Activated CD8-positive, alpha-beta memory T cell treated with anti-CD3 and anti-CD28 coated beads, Interleukin-2, amount 50 U/mL, for 4 hours (primary cell): ENCODE measurements at places on chromosomes 13 and 19.
A peak's percentile ranks its signal among the peaks of the same experiment; 100 is the strongest.

DNA sequence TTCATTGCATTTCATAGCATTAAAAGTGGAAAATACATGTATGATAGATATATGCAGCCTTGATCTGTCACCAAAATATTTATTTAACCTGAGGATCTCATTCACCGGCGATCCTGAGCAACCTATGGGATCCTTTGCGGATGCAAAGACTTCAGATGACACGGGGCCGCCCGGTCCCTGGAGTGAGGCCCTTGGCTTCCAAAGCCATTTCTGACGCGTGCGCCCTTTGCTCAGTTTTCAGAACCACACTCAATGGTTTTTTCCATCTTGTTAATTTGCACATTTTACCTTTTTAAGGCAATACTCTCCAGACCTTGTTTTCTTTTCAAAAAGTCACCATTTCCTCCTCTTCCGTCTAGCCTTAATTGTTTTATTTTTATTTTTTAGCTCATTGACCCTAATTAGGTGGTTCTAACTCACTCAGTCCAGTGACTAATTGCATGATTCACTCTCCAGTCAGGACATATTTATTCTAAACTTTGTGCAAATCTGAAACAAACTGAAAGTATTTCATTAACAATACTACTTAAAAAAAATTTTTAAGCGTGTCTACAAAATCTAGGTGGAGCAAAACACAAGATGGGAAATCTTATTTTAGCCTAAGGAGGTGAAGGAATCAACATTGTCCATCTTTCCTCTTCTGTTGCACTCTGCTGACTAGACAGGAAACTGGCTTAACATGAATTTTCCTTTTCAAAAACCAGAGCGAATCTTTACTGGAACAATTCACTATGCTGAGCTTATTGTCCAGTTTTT, 47.9 kb downstream of the COL4A1 start:
- no peak for DNase-seq

DNA sequence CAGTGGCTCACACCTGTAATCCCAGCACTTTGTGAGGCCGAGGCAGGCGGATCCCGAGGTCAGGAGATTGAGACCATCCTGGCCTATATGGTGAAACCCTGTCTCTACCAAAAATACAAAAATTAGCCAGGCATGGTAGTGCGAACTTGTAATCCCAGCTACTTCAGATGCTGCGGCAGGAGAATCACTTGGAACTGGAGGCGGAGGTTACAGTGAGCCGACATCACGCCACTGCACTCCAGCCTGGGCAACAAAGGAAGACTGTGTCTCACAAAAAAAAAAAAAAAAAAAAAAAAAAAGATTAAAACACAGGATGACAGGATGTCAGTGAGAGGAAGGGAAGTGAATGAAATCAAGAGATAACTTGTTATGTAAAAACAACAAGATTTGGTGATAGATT, 1158.5 kb downstream of the PCDH9 start:
- DNase-seq, result no peak

- DNase-seq, result no peak
Observed at GRCh38 chr13:32889986-32890565, 126.1 kb upstream of the KL start.

- no peak for DNase-seq
Observed at GRCh38 chr13:35782793-35783192, 306.3 kb upstream of the MAB21L1 start.

GRCh38 chr19:33826521-33826920, 29.9 kb downstream of the KCTD15 start:
- no peak for DNase-seq

GRCh38 chr19:57241176-57241575, 744 bp downstream of the ZNF805 start:
- DNase-seq, result no peak

GRCh38 chr19:4452230-4452990, 5.2 kb downstream of the UBXN6 start:
- no peak for DNase-seq

DNA sequence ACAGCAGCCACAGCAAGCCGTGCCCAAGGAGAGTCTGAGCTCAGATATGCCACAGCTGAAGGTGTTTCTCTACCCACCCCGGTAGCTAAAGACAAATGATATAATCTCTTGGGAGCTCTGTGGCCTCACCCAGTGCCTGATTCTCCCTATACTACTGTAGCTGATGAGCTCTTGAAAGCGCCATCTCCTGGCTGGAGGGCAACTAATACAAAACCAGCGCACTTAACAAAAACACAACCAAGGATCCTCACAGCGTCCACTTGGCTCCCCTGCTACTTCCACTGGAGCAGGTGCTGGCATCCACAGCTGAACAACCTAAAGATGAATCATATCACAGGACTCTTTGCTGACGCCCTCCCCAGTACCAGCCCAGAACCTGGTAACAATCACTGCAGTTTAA, 1212.0 kb downstream of the PCDH17 start:
- DNase-seq, result no peak

DNA sequence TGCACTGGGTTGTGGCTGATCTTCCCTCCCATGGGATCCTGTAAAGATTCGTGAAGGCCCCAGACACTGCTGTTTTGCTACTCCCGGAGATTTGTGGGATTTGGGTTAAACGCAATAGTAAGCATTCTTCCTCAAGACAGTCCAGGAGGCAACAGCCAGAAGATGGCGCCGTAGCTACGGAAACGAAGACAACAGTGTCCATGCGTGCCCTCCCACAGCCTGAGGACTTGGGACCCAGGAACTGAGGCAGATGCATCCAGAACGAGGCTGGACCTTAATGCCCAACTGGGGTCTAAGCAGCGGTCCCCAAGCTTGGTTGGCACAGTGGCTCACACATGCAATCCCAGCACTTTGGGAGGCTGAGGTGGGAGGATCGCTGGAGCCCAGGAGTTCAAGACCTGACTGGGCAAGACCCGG, 57.6 kb upstream of the ZNF507 start:
- DNase-seq, result no peak

GRCh38 chr13:99056381-99057014, 78.6 kb upstream of the DOCK9 start:
- DNase-seq, result no peak

GRCh38 chr13:72643311-72643989, 84.0 kb downstream of the MZT1 start:
- peak; percentile 43 for DNase-seq

DNA sequence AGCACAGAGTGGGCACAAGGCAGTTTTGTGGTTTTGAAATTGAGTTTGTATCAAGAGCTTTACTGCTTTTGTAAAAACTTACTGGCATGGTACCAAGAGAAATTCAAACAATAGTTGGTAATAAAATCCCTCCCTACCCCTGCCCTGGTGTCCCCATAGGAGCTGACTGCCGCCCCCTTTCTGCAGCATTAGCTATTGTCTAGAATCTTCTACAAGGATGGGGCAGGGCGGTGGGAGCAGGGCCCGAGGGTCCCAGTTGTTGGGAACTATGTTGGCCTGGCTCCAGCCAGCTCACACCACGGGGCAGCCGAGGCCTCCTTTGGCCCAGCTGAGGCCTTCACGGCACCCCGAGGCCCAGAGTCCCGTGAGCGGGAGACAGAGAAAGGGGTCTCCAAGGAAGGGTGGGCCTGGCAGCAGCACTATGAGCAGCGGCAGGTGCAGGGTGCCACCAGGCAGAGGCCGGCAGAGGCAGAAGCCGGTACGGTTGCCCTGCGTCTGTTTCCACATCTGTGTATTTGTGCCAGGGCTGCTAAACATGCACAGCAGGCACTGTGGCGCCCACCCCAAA, 57.9 kb downstream of the KDM4B start:
- DNase-seq, result no peak

DNA sequence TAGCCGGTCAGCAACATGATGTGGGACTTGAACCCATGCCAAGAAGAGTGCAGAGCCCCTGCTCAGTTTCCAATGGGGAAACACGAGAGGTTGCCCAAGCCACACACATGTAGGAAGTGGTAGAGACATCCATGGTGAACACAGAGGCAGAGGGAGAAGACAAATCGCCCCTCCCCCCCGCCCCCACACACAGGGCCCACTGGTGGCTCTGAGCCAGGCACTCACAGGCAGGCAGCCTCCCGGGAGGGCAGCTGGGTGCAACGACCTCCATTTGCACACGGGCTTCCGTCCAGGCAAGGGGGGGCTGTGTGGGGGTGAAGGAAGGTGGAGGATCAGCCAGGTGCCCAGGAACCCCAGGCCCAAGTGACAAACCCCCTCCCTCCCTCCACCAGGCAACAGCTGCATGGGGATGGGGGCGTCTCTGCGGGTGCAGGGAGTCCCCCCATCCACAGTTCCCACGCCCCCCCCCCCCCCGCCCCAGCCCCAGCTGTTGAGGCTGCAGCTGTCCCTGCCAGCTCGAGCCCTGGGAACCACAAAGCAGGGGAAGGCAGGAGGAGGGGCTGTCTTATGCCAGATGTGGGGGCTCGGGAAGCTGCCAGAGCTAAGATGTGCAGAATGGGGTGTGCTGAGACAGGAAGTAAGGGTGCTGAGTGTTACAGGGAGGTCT, 3.4 kb downstream of the NOTCH3 start:
- DNase-seq, result no peak

DNA sequence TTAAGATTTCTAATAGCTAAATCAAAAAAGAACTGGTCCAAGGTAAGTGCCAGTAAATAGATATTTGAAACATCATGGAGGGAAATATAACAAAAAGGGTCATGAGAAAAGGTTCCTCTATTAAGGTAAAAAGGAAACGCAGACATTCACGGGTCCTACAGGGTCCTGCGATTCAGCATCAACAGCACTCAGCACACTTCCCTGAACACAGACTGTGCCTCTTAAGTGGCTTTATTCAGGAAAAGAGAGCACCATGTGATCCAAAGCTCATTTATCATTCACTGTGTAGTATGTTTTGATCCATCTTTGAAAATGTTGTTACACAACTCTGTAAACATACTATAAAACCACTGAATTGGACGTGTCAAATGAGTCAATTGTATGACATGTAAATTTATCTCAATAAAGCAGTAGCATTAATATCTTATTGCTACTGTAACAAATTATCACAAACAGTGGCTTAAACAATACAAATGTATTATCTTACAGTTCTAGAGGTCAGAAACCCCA, 33.7 kb downstream of the CRYL1 start:
- DNase-seq, result no peak

DNA sequence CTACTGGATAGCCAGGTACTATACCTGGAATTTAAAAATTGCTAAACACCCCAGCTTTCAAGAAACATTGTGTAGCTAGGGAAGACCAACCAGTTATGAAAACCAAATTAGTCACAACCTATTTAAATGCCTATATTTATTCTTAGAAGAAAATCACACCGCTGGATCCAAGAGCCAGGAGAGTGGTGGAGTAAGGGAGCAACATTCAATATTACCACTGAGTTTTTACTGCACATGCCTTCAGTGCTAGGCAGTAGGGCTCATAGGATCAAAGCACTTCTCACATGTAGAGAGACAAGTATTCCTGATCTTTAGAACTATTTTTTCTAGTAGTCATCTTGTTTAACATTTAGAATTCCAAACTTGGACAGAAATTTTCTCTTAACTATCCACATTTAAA, 11.2 kb downstream of the ITM2B start:
- no peak for DNase-seq

DNA sequence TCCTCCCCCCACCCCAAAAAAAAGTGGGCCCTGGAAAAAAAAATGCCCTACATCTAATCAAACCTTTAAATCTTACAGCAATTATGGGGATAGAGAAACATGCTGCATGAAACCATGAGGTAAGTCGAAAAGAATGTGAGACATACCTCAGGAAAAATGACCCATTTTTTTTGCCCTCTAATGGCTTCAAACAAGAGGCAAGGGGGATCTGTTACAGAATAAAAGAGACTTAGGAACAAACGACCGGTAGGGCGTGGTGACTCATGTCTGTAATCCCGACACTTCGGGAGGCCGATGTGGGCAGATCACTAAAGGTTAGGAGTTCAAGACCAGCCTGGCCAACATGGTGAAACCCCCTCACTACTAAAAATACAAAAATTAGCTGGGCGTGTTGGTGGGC, 8.4 kb downstream of the RGL3 start:
- DNase-seq, result no peak

GRCh38 chr19:6108721-6109633, 1.3 kb downstream of the RFX2 start:
- peak; percentile 77 for DNase-seq

DNA sequence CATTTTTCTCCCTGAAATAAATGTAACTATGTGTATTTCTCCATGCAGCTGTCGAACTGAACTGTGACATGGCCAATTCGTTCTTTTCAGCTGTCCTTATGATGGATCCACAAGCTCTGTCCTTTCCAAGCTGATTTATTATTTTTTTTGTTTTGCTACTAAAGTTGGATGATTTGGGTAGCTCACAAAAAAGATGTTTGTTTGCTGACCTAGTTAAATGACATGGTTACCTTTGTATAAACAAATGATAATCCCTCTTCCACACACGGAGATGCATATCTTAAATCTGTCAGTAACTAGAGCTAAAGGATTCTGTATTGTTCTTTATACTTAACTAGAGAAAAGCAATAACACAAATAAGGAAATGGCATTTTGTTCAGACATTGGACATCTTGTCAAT, 884.3 kb upstream of the PCDH20 start:
- no peak for DNase-seq

- DNase-seq, result no peak
Observed at GRCh38 chr13:28490061-28490460, 4.9 kb downstream of the FLT1 start.

DNA sequence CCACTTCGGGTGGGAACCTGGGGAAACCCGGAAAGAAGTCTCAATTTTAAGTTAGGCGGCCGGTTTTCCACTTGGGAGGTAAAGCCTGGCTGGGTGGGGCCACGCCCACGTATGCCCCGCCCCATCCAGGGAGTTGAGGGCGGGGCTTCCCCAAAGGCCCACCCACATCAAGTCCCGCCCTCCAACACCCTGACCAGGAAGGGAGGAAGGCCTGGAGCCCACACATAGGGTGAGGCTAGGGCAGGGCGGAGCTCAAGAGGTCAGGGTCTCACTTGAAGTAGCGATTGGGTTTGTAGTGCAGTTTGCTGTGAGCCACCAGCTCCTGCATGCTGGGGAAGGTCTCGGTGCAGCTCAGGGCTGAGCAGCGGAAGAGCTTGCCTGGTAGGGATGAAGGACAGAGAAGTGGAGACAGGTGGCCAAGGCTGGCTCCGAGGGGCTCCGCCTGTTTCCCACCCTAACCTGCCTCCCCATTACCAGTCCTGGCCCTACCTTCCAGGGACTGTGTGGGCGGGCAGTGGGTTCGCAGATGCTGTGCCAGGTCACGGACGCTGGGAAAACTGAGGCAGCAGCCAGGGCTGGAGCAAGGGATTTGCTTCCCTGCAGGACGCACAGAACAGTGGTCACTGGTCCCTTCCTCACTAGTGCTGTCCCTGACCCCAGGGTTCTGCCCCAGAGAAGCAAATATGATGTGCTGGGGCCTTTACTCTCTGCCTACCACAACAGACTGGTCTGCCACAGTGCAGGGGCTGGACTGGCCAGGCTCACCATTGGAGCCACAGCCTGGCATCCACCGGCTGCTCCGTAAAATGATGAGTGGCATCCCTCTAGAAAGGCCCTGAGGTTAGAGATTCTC, 1.6 kb downstream of the ZNF414 start:
- no peak for DNase-seq

GRCh38 chr19:14072535-14073260, at the start of gene MISP3:
Gene MISP3, plus strand, starts transcription at chr19:14072786. Its CDS starts 524 bp downstream, at chr19:14073310.
- peak; percentile 40 for DNase-seq

GRCh38 chr13:113837560-113838355, 26.1 kb downstream of the GAS6 start:
- DNase-seq, result no peak

- DNase-seq, result no peak
Observed at GRCh38 chr19:7637374-7638256, 705 bp downstream of the STXBP2 start.
